Muscle of leg (tissue), 16 donors: ENCODE measurements at places on chromosomes 12 and 14. TPM values are rescaled to one million over a fixed set of nuclear protein-coding genes. Genes with fewer than 3 reads are reported as not detected.
A peak's percentile ranks its signal among the peaks of the same experiment; 100 is the strongest.

DPY19L2 gene
- 6.1 TPM for polyA plus RNA-seq

GUCY2C gene
- polyA plus RNA-seq, result 0.21 TPM

TAS2R14 gene
- 2.3 TPM for polyA plus RNA-seq

SLC6A12 gene
- 1.6 TPM for polyA plus RNA-seq

BDKRB1 gene
- polyA plus RNA-seq, result 0.91 TPM

OR4E1 gene
- not detected for polyA plus RNA-seq

NINJ2 gene
- 5.8 TPM for polyA plus RNA-seq

CLBA1 gene
- polyA plus RNA-seq, result 5.1 TPM

DNA sequence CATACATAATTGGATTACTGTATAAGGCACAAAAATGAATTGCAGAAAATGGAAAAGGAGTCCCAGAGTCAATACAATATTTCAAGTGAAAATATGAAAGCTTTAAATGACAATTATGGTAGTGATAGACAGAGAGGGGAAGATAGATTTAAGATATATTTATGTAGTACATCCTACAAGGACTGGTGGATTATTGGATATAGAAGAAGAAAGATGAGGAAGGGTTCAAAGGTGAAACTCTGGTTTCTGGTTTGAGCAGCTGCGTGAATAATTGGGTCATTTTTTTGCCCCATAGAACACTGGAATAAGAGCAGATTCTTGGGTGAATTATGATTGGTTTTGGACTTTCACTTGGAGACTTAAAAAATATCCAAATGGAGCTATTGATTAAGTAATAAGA is 19.4 kb downstream of the PIK3C2G start:
- no peak for DNase-seq

DNA sequence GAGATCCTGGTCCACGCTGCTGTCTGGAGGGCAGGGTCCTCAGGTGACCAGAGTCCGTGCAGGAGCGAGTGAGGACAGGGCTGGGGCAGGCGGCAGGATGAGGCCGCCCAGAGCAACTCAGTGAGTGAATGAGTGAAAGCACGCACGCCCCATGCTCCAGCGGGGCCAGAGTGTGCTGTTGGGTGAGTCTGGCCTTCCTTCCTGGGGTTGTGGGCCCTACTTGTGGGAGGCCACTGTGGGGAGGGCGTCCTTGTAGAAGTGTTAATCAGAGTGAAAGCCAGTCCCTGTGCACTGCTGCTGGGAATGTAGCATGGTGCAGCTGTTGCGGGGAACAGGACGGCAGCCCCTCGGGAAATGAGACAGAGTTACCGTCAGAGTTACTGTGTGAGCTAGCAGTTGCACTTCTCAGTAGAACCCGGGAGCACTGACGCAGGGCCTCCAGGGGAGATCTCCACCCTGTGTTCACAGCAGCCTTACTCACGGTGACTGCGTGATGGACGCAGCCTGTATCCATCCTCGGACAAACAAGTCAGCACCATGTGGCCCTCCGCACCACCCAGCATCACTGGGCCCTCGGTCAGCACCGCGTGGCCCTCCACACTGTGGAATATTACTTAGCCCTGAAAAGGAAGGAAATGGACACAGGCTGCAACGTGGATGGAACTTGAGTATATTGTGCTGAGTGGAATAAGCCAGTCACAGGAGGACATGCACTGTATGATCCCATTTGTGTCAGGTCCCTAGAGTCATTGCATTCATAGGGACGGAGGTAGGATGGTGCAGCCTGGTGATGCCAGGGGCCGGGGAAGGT is 22.1 kb downstream of the PACS2 start:
- peak; percentile 47 for DNase-seq

- DNase-seq, result no peak
Measured at GRCh38 chr12:66533767-66534166, 145.1 kb downstream of the GRIP1 start.

GRCh38 chr14:104725772-104726548 is 1.9 kb downstream of the ADSS1 start:
- DNase-seq, result no peak

DNA sequence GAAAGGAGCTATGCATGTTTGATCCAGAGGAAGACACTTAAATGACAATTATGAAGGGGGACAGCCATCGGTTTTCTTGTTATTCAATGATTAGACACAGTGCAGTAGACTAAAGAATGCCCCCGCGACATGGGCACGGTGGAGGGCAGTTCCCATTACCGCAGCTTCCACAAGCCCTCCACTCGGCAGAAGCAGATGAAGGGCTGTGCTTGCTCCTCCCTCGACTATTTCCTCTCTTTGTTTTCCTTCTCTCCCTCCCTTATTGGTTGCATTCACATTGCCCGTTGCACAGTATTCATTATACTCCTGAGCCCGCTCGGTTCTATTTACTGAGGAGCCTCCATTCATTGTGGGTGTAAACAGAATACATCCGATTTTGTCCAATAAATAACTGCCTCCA is 138.8 kb upstream of the RASSF8 start:
- DNase-seq, result no peak

DNA sequence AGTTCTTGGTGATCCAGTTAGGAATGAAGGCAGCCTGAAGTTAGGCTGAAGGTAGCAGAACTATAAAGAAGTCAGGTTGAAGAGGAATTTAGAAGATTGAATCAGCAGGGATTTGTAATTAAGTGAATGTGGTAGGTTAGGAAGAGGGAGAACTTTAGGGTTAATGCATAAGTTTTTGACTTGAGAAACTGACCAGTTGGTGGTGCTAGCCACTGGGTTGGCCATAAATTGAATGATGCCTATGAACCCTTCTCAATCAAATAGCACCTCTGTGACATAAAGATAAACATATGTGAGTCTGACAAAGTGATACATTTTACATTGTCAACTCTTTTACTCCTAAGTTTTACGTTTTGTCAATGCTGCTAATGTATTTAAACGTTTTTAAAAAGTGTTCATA is 290.6 kb upstream of the NAV3 start:
- DNase-seq, result no peak

DNA sequence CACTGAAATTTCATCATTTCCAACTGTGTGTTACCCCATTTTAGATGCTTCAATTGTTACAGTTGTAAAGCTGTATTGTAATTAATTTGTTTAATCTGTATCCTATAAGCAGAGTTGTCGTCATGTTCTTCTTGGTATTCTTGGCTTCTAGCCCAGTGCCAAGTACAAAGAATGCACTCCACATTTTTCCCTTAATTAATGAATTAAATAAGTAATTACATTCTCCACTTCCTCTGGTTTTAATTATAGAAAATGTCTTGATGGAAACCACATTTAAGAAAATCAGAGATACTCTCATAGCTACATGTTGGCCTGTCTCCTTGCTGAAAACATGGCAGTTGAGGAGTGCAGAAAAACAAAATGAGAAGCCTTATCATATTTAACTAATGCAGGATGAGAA is 746 bp downstream of the DNAI7 start:
- DNase-seq, result peak; percentile 24

- peak; percentile 50 for DNase-seq
Measured at GRCh38 chr14:22088614-22089342, 415.2 kb upstream of the OR4E1 start.

DNA sequence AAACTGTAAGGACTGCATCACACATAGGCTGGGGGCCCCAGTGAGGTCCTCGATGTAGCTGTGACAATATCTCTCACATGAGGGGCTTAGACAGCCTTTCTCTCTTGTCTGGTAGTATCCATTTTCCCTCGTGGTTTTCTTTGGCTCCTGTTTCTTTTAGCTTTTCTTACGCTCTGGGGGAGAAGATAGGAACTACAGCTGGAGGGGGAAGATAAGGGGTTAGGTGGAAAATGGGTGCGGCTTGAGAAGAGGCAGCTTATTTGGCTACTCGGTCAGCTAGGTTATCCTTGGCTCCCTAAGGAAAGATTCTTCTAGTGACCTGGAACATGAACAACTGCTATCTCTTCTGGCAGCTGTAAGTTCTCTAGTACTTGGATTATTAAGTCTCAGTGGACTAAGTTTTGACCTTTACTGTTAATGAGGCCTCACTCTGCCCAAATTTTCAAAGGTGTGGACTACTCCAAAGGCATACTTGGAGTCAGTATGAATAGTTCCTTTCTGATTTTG is 28.7 kb upstream of the CPNE8 start:
- no peak for DNase-seq

DNA sequence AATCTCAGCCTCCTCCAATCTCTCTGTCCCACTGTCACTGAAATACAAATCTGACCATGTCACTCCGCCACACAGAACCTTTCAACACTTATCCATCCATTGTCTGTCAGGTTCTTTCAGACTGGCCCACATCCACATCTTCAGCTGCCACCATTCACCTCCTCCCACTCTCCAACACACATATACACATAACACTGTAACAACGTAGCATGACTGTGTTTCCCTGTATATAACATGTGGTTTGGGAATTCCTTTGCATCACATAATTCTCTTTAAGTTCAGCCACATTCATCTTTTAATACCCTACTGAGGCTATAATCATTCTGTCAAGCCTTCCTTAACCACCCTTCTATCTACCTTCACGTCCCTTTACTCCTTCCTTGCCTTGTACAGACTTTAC is 99.2 kb downstream of the PPP2R5E start:
- no peak for DNase-seq

DNA sequence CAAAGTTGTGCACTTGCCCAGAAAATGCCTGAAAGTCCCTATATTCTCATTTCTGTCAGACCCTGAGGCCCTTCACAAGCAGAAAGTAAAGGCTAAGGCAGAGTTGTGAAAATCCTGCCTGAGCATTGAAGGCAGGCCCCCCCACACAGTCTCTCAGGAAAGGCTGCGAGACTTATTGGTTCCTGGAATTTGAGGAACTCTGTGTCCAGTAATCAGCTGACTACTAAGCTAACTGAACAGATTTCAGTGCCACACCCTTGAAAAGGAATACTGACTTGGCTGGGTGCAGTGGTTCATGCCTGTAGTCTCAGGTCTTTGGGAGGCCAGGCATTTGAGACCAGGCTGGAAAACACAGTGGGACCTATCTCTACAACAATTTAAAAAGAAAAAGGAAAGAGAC is 21.1 kb upstream of the PPP2R5E start:
- peak; percentile 55 for DNase-seq

GRCh38 chr12:96989916-96990315 is 82.9 kb downstream of the NEDD1 start:
- DNase-seq, result peak; percentile 16

- peak; percentile 87 for DNase-seq
Measured at GRCh38 chr12:57865084-57865751, 18.7 kb upstream of the CTDSP2 start.

GRCh38 chr12:57522887-57523705 is 472 bp downstream of the MBD6 start:
- DNase-seq, result peak; percentile 90
